ENCODE measurements at places on chromosomes 7 and 10.

DNA sequence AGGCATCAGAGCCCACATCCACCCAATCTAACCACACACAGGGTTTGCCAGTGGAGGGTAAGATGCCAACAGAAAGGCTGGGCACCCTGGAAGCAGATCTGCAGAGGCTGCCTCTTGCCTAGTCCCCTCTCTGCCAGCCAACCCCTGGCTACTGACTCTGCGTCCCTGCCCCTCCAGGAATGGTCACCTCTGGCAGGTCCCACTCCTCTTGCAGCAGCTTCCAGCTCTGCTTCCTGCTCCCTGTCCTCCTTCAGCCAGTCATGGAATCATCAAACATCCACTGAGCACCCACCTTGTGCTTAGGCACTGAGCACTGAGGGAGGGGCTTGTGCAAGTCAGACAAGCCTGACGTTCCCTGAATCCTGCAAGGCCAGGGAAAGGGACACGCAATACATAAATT lies 20.1 kb upstream of the HABP2 start:
- no peak for DNase-seq

DNA sequence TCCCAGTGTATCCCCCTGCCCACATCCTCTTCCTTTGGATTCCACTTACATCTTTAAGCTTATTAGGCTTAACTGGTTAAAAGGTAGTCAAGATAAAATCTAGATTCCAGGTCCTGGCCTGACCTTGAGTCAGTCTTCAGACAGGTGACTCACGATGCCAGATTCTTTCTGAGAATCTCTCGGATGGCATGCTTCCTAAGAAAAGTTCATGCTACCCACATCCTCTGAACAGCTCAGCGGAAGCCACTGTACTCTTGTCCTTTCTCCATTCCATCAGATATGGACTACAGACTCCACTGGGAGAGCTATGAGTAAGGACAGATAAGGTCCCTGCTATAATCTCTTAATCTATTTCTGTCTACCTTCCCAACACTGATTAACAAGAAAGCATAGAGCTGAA lies 43.4 kb downstream of the DNMBP start:
- no peak for DNase-seq

DNA sequence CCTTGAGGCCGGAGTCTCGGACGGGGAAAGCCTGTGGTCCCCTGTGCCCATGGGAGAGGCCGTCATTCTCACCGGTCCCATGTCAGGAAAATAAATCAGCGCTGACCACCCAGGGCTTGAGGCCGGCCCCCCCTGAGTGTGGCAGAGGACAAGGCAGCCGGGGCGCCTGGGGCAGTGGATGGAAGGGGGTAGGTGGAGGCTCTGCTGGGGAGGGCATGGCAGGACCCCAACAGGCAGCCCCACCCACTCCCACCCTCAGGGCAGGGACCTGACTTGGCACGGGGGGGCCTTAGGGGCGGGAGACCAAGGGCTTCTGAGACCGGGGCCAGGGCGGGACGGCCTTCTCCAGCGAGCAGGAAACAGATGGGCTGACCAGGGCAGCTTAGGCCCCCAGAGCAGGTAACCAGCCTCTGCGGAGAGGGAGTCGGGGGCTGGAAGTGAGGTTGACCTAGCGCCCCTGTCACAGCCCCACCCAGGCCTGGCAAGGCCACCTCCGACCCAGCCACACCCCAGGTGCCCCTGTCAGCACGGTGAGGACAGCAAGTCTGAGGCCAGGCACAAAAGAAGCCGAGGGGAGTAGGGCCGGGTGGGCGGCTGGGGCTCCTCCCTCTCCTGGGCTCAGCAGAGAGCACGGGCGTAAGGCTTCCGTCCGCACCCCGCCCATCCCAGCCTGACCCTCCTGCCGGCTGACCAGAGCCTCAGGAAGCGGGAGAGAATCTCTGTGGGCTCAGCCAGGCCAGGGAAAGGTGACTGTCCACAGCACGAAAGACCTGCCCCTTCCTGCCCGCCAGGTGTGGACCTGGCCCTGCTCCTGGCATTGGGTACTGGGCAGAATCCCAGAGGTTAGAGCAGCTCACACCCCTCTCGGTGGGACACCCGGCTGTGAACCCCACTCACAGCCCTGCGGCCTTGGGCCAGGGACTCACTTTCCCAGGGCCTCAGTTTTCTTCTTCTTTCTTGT lies 87.4 kb downstream of the FOXL3 start:
- no peak for DNase-seq

DNA sequence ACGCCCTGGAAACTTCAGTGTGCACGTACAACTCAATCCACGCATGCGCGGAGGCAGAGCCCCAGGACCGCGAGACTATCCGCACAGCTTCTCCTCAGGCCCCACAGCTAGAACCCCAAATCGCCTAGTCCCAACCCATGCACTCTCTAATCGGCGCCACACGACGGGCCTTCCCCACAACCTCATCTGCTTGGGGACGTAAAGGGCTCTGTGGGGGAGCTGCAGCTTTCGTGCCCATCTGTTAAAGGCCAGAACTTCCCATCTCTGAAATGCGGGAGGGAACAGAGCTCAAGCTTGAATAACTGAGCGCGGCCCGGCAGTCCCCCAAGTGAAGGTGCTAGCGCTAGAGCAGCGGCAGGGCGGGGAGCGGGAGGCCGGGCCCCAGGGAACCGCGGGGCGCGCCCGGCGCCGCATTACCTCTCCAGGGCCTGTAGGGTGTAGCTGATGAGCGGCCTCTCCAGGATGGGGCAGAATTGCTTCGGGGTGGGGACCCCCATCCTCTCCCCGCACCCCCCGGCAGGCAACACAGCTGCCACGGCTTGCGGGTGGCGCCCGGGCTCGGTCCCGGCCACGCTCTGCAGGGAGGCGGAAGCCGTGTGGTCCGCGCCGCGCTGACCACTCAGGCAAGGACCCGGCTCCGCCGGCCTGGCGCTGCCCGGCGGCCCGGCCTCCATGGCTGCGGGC lies 547 bp downstream of the CRPPA start:
- DNase-seq = peak; percentile 85

DNA sequence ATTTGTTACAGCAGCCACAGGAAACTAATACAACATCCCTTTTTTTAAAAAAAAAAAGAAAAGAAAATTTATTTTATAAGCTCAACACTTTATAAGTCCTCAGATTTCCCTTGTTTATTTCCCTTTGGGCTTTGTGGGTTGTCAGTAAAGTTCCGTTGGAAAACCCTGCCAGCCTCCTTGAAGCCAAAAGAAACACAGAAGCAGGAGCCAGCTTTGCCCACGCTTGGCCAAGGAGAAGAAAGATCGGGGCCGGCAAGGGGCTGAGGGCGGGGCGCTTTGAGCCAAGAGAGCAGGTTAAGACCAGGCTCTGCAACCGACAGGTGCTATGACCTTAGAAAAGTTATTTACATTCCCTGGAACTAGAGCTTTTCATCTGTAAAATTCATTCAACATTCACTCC lies 72.7 kb downstream of the RGS10 start:
- no peak for DNase-seq

GRCh38 chr7:36261019-36261754 lies 108.1 kb downstream of the EEPD1 start:
- peak; percentile 30 for DNase-seq

- peak; percentile 59 for DNase-seq
Measured at GRCh38 chr7:127391591-127392181, 822 bp downstream of the ZNF800 start.

DNA sequence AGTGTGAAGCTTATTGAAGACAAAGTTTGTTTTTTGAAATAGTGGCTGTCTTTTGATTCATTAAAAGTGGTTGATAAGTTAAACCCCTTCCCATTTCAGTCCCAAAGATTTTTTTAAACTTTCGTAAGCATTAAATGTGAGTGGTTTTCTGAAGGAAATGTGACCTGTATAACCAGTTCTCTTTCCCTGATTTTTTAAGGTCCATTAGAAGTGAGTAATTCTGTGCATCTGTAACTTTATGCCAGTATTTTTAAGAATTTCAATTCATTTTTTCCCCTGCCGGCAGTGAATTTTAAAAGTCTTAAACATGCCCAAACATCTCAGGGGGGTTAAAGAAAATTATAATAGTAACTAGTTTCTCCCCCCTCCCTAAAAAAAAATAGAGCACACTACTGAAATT lies 254.6 kb upstream of the SP8 start:
- no peak for DNase-seq

DNA sequence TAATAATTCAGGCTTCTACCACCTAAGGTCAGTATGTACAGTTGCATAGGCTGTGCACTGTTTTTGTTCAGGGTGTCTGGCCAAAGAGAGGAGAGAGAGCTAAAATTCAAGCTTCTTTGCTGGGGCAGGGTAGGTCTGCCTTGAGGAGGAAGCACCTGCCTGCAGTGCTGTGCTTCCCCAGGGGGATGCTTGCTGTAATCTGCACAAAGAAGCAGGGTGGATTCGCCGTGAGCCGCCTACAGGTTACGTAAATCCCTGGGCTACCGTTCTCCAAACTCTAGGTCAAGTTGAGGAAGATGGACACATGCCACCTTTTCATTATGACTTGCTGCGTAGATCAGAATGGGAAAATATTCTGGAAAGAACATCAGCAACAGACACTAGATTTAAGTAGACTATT lies 543.3 kb downstream of the TNS3 start:
- DNase-seq = no peak
